ENCODE measurements at places on chromosomes 4 and X. TPM values are rescaled to one million over a fixed set of nuclear protein-coding genes. Genes with fewer than 3 reads are reported as not detected.

EDA gene
- 10.9 TPM for total RNA-seq

RIPPLY1 gene
- total RNA-seq, result not detected

EIF4E gene
- 67.7 TPM for total RNA-seq

TCEAL6 gene
- 0.40 TPM for total RNA-seq

- no peak overlapping the region for H3K4me3 ChIP-seq
- no peaks in the 10 kb centered on the region for H3K36me3 ChIP-seq
- no peak overlapping the region for H3K27ac ChIP-seq
- H3K4me1 ChIP-seq, result peaks cover 20% of the 10 kb centered on the region
Observed at GRCh38 chrX:68060506-68061205, 372.6 kb downstream of the OPHN1 start.

DNA sequence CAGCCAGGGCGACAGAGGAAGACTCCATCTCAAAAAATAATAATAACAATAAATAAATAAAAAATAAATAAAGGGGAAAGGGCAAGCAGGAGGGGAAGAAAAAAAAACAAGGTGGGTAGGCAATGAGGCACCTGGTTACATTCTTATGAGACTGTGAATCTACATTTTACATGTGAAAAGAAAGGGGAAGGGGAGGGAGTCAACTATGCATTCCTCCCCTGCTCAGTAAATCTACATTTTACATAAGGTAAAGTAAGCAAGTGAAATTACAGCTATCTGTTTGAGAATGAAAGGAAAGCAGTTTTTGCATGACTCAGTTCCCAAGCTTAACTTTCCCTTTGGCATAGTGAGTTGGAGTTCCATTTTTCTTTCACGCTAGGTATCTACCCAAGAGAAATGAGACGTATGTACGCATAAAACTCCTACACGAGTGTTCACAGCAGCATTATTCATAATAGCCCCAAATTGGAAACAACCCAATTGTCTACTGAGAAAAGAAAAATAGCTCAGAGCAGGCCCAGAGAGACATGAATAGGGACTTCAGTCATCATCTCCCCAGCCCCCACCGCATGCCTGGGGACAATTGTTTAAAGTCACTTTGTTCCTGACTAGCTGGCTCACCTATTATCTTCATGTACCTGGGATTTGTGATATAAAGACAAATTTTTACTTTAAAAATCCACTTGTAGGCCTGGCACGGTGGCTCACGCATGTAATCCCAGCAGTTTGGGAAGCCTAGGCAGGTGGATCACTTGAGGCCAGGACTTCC, 52.4 kb downstream of the DDX3X start:
- no peak for DNase-seq
- H3K27ac ChIP-seq, result no peak overlapping the region
- H3K4me3 ChIP-seq, result no peak overlapping the region
- no peaks in the 10 kb centered on the region for H3K36me3 ChIP-seq

- H3K36me3 ChIP-seq, result no peaks in the 10 kb centered on the region
- H3K27ac ChIP-seq, result no peak overlapping the region
- no peak for DNase-seq
- H3K4me1 ChIP-seq, result no peaks in the 10 kb centered on the region
- no peak overlapping the region for H3K4me3 ChIP-seq
Observed at GRCh38 chrX:35166023-35166422, 223.4 kb downstream of the FAM47B start.

- peaks cover 69% of the 10 kb centered on the region for H3K4me1 ChIP-seq
- H3K36me3 ChIP-seq, result no peaks in the 10 kb centered on the region
- no peak overlapping the region for H3K4me3 ChIP-seq
- H3K27me3 ChIP-seq, result no peaks in the 10 kb centered on the region
- peak overlapping the region; percentile 77 for H3K27ac ChIP-seq
- no peak for DNase-seq
Observed at GRCh38 chr4:185718578-185719499, 93.2 kb downstream of the SORBS2 start.

- H3K27ac ChIP-seq, result no peak overlapping the region
- DNase-seq, result no peak
- H3K4me3 ChIP-seq, result no peak overlapping the region
- H3K27me3 ChIP-seq, result no peaks in the 10 kb centered on the region
- peaks cover 4% of the 10 kb centered on the region for H3K36me3 ChIP-seq
Observed at GRCh38 chr4:47915378-47915777, 995 bp upstream of the NFXL1 start.

DNA sequence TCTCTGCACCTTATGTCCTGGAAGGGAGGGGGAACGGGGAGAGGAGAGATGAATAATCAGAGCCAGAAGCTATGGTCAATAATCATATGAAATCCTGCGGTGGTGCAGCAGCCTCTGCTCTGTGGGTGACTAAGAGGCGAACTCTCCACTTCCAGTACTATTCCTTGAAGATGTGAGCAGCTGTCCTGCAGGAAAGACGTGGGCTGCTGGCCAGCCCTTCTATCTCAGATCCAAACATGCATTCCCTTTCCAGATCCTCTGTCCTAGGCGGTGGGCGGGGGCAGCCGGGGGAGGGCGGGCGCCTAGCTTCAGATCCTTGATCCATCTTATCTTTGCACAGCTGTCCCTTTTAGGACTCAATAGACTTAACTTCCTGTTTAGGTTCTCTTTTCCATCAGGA, 34.5 kb downstream of the SPINK2 start:
- no peak overlapping the region for H3K4me3 ChIP-seq
- H3K4me1 ChIP-seq, result no peaks in the 10 kb centered on the region
- no peak for DNase-seq
- H3K36me3 ChIP-seq, result no peaks in the 10 kb centered on the region

DNA sequence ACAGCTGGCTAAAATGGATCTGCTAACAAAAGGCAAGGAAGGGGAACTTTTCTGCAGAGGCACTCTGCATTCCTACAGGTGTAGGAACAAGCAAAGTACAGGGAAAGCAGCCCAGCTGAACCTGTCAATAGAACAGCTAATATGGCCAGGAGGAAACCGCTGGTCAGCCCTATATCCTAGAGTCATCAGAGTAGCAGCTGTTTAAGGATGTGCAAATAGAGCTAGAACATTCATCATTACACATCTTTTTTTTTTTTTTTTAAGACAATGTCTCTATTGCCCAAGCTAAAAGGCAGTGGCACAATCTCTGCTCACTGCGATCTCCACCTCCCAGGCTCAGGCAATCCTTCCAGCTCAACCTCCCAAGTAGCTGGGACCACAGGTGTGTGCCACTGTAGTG, 163.0 kb downstream of the BTC start:
- no peaks in the 10 kb centered on the region for H3K4me1 ChIP-seq
- no peaks in the 10 kb centered on the region for H3K27me3 ChIP-seq
- DNase-seq, result no peak
- H3K27ac ChIP-seq, result no peak overlapping the region
- no peaks in the 10 kb centered on the region for H3K36me3 ChIP-seq

- H3K4me1 ChIP-seq, result no peaks in the 10 kb centered on the region
- no peak for DNase-seq
- H3K27me3 ChIP-seq, result no peaks in the 10 kb centered on the region
- no peak overlapping the region for H3K27ac ChIP-seq
- no peak overlapping the region for H3K4me3 ChIP-seq
- no peaks in the 10 kb centered on the region for H3K36me3 ChIP-seq
Observed at GRCh38 chr4:85399270-85399669, 75.7 kb upstream of the ARHGAP24 start.

Data from esophagus muscularis mucosa (tissue), 4 donors.